Cerebellar nuclear complex (tissue), 1 donor: ENCODE measurements at places on chromosomes 2 and 18.

GRCh38 chr18:42052122-42052708 lies 97.2 kb downstream of the PIK3C3 start:
- DNase-seq, result no peak

- no peak for DNase-seq
Observed at GRCh38 chr2:230323385-230324106, 3.4 kb upstream of the SP140L start.

DNA sequence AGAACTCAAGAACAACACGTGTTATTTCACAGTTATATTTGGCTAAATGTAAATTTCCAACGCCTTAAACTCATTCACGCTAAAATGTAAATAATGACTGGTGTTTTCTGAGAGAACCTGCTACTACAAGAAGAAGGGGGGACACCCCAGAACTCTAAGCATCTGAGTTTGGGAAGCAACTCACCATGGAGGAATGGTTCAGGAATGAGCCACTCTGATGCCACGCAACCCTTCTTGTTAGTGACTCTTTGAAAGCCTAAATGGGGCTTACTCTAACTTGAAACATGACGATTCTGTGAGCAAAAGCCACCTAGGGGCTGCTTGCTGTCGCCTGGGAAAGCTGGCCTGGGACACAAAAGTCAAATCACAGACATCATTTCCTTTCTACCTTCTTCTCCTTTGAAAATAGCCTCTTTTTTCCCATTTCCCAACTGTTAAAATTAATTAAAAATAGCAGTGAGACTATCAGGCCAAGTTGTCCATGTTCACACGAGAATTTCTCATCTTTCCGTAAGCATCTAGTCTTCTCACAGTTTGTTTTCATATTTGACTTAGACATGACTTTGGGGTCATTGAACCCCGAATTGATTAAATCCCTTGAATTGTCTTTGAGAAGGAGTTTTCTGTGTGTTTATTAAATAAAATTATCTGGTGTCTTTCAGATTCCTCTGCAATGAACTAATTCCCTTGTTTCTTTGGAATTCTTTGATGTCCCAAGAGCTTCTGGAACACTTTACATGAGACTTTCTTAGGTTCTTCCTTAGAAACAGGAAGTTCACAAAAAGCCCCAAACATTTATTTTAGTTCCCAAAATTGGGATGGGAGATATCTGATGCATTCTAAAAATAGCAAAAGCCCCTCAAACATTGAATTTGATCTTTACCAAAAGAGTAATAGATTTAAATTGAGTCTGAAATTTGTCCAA lies 75.5 kb upstream of the CABLES1 start:
- no peak for DNase-seq

- DNase-seq, result peak; percentile 85
Observed at GRCh38 chr2:25401307-25402026, 59.7 kb upstream of the DNMT3A start.

GRCh38 chr2:133773854-133774653 lies 205.8 kb upstream of the NCKAP5 start:
- DNase-seq, result no peak

- no peak for DNase-seq
Observed at GRCh38 chr2:96542357-96542977, 5.9 kb downstream of the ARID5A start.

DNA sequence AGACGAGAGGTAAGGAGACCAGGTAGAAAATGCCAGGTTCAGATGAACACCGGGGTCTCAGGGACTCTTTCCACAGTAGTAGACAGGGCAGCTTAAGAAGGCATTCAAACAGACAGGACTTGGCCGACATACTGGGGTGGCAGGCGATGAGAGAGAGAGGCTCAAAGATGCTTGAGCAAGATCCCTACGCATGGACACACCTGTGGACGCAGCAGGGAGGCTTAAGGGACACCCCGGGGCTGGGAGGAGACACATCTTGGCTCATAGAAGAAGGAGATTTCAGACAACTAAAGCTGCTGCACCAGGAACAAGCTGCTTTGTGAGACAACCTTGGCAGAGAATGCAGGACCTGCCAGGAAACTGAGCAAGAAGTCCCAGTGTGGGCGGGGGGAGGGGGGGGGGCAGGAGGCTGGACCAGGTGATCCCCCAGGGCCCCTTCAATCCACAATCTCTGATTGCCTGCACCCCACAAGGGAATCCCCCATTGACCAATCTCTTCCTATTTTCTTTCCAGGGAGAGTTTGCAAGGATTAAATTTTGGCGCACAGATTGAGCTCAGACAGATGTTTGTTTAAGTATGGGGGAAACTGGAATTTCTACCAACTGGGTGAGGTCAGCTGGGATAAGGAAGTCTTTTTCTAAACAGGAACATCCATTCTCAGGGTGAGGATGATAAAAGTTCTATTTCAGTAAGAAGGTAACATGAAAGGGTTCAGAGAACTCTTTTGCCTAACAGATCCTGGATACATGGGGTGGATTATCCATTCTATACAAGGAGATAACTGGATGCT lies 400.7 kb downstream of the NBAS start:
- DNase-seq, result no peak

GRCh38 chr2:122955776-122956175 lies 1069.3 kb upstream of the CNTNAP5 start:
- no peak for DNase-seq

GRCh38 chr2:157194097-157194688 lies 63.3 kb upstream of the GALNT5 start:
- no peak for DNase-seq

- no peak for DNase-seq
Observed at GRCh38 chr2:212929116-212929515, 222.3 kb downstream of the IKZF2 start.

DNA sequence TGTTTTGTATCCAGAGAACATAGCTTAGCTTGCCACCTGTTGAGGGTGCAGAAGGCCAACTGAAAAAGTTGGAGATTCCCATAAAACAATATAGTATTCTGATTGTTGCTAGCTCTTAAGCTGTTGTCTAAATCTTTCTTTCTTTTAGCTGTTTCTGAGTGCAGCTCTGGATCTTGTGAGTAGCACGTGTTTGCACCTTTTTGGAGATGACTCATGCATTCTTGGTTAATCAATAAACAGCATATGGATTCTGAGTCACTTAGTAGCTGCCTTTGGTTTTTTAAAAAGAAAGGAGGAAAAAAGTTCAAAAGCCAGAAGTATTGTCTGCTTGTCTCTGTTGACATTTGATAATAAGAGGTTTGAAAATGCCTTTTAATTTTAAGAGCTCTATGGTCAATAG lies 483.0 kb upstream of the FSIP2 start:
- DNase-seq, result no peak

DNA sequence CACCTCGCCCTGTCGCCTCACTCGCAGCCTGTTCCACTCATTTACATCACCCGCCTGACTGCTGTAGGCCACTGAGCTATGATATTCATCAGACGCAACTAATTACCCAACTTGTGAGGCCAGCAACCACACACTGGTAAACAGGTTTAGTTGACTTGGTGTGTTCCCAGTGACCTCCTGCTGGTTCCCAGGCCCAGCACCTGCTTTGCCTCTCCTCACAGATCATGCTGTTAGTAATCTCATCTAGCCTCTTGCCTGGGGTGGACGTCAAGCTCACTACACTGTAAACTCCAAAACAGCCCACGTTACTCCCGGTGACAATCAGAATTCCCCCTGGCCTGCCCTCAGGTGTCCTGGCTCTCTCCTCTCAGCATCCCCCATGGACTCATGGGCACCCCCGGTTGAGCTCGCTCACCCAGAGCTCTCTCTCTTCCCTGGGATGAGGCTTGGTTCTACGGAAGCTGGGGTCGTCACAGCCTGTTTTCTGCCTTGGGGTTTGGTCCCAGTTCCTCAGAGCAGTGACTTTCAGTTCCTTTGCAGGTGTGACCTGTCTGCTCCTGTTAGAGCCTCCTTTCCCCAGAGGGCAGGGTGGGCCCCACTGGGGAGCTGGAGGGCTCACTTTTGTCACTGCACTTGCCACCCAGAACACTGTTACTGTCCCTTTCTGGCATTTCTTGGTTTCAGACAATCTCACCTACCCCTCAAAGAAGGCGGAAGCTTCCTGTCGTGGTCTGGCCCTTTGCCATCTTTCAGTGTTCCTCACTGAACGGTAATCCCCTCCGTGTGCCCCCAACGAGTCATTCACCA lies 40.3 kb downstream of the INPP5D start:
- DNase-seq, result no peak
